Nucleus accumbens (tissue), 56 donors: ENCODE measurements at places on chromosomes 13 and 19.

DNA sequence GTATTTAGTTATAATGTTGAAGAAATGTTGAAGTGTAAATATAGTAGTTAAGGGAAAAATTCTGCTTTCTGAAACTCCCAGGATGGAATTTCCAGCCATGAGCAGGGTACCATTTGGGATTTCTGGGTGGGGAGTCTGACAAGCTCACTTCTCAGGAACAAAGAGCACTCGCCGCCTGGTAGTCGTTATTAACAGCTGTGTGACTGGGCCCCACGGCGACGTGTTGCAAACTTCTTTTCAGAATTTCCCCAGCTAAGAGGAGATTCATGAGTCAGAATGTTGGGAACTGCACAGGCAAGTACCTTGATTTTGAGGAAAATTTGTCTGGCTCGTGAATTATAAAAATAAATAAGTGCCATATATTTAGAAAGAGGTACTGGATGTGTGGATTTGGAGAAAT is 103.7 kb downstream of the LACC1 start:
- DNase-seq: no peak

GRCh38 chr13:71274923-71275608 is 591.9 kb downstream of the DACH1 start:
- DNase-seq: no peak

DNA sequence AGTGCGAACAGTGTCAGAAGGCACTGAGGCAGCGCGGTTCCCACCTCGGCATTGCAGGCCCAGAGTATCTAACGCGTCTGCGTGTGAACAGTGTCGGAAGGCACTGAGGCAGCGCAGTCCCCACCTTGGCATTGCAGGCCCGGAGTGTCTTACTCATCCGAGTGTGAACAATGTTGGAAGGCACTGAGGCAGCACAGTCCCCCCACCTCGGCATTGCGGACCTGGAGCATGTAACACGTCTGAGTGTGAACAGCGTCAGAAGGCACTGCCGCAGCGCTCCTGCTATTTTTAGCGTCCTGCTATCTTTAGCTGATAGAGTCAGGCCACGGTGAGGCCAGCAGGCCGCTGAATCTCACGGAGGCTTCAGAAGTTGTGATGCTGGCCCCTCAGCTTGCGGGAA is 39.6 kb downstream of the ATP11A start:
- no peak for DNase-seq

DNA sequence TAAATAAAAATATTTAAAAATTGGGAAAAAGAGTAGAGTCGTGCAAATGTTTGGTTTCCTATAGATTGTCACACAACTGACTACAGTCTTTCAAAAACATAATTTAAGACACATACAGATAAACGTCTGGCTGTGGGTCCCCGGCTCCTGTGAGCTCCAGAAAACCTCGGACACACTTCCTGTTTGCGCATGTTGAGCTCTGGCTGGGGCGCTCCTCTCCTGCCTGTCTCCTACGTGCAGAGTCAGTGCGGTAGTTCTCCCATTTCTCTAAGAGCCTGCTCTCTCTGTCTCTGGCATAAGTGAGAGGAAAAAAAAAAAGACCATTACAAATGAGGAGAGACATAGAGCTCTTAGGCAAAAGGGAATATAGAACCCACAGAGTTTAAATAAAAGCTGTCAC is 128.2 kb upstream of the OBI1 start:
- DNase-seq: no peak

GRCh38 chr13:101795025-101795424 is 342.6 kb downstream of the ITGBL1 start:
- no peak for DNase-seq

- DNase-seq: no peak
Measured at GRCh38 chr19:6421075-6422014, 3.3 kb downstream of the KHSRP start.

DNA sequence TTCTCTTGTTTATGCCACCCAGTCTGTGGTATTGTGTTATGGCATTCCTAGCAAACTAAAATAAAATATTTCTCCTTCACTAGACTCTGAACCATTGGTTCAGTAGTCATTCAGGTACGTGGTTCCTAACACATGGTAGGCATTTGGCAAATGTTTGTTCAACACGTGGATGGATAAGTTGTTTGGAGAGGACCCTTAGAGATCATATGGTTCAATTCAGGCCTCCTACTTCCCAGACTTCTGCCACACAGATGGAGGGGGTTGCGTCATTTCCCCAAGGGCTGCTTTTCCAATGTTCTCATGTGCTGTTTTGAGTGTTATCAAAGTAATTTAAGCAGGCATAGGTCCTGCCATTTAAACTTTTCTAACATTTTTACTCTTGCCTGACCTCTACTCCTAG is 6.7 kb downstream of the CXCL17 start:
- DNase-seq: no peak

DNA sequence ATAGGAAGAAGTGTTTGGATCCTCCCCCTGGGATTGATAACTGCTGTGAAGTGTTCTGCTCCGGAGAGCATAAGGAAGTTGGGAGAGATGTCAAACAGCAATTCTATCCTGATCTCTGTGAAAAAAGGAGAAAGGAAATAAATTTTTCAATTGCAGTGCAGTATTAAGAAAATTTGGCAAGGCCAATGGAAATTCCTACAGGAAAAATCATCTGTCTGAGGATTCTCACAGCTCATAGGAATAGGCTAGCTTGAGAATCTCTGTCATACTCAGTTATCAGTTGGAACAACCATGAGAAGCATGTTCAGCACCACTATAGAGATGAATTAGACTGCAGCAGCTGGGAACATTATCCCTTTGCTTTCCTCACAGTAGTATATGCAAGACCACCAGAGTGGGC is 1238.9 kb upstream of the MIR17HG start:
- no peak for DNase-seq

- DNase-seq: no peak
Measured at GRCh38 chr13:113766035-113766800, 7.2 kb downstream of the TMEM255B start.
